ENCODE measurements at places on chromosomes 7 and 10.

DNA sequence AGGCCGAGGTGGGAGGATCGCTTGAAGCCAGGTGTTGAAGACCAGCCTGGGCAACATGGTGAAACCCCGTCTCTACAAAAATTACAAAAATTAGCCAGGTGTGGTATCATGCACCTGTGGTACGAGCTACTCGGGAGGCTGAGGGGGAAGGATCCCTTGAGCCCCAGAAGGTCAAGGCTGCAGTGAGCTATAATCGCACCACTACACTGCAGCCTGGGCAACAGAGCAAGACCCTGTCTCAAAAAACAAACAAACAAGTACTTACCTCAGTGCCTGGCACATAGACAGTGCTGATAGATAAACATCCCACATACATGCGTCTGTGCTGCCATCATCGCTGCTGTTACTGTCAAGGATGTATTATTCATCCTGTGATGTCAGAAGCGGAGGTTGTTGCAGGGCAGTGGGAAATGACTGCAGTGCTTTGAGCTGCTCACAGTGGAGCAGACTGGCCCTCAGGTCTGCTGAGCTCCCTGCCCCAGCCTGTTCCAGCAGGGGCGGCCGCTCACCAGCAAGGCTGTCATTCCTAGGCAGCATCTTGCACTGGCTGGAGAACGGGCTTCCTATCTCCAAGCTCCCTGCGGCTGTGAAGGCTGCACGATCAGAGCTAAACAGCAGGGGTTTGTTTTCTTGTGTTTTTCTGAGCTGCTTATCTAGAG, 18.6 kb downstream of the FOXK1 start:
- peak; percentile 100 for DNase-seq

- DNase-seq = peak; percentile 97
Observed at GRCh38 chr10:119246862-119247549, 39.6 kb downstream of the GRK5 start.

DNA sequence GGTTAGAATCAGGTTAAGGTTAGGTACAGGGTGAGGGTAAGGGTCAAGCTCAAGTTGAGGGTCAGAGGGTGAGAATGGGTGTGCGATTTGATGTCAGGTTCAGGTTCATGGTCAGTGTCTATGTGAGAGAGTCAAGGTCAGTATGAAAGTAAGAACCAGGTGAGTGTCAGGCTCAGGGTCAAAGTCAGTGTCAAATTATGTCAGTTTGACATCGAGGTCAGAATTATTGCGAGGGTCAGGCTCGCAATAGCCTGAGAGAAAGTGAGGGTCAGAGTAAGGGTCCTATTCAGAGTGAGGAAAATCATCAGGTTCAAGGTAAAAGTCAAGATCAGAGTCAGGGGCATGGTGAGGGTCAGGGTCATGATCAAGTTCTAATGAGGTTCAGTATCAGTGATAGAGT, 13.0 kb downstream of the MRPS24 start:
- no peak for DNase-seq

GRCh38 chr7:48251766-48252165, 80.5 kb downstream of the ABCA13 start:
- peak; percentile 59 for DNase-seq

DNA sequence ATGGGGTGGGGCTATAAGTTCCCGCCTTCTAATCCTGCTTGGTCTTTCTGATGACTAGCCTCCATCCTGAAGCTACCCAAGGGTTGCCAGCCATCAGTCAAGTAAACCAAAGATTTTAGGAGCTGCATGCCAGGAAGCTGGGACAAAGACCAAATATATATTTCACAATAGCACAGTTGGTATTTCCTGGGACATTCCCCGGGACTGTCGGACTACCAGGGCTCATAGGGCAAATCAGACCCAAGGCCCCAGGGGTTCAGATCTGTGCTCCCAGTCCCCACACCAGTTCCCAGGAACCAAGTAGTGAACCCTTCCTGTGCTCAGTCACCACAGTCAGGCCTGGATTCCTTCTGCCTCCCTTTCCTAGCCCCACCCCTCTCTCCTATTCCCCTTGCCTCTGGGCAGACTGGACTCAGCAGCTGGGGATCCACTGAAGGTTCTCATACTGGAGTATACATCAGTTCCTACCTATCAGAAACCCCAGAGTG, 5.7 kb upstream of the CXCL12 start:
- no peak for DNase-seq

GRCh38 chr10:101856626-101857025, 13.0 kb upstream of the KCNIP2 start:
- DNase-seq = peak; percentile 62

DNA sequence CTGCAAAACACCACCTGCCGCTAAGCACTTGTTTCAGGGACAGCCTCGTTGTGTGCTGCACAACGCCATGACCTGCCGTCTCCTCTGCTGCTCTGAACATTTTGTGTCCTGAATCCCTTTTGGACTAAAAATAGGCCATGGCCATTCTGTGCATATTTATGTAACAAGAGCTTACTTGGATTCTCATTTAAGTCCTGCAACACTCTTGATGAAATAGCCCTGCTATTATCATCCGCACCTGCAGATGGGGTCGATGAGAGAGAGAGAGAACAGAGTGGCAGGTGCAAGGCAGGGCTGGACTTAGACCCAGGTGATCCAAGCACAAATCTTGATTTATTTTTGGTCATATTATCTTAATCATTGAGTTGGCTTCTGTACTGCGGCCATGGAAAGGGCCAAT, 121.2 kb upstream of the PRKCQ start:
- DNase-seq = no peak

DNA sequence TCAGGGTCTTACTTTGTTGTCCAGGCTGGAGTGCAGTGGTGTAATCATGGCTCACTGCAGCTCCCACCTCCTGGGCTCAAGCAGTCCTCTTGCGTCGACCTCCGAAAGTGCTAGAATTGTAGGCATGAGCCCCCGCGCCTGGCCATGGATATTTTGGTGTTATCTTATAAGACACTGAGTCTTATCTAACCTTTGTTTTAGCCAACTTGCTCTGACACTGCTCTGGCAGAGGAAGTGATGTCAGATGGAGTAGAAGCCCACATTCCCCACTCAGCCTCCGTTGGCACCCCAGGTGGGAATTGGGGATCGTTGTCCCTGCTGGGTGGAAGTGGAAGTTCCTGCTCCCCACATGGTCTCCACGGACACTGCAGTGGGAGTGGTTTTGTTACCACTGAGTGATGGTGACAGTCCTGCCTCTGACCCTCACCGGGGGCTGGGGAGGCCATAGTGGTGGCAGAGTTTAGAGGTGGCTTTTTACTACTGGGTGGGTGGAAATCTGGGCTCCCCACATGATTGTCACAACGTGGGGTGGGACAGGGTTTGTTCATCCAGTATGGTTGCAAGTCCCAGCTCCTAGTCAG, 98.9 kb downstream of the ANKRD61 start:
- no peak for DNase-seq

GRCh38 chr10:8238986-8239385, 184.5 kb downstream of the GATA3 start:
- DNase-seq = no peak

DNA sequence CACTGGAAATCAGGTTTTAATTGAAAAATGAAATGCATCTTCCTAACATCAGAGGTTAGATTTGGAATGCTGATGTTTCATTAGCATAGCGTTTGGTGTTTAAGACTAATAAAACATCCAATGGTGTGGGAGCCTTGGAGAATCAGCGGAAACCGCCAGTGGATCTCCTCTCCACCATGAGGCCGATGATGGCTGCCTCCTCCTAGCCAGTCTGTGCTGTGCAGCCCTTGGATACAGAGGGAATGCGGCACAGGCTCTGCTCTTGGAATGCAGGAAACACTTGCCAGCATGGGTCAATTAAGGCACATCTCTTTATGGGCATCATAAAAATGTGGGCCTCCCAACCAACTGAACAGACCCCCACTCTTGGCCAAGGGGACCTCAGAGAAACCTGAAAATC, 259.9 kb downstream of the GLRX3 start:
- no peak for DNase-seq

- DNase-seq = no peak
Observed at GRCh38 chr7:151307536-151307935, 34.1 kb upstream of the NUB1 start.

GRCh38 chr10:109062371-109062770, 860.9 kb downstream of the XPNPEP1 start:
- DNase-seq = peak; percentile 18

GRCh38 chr7:107884066-107884818, 6.7 kb upstream of the DLD start:
- no peak for DNase-seq

DNA sequence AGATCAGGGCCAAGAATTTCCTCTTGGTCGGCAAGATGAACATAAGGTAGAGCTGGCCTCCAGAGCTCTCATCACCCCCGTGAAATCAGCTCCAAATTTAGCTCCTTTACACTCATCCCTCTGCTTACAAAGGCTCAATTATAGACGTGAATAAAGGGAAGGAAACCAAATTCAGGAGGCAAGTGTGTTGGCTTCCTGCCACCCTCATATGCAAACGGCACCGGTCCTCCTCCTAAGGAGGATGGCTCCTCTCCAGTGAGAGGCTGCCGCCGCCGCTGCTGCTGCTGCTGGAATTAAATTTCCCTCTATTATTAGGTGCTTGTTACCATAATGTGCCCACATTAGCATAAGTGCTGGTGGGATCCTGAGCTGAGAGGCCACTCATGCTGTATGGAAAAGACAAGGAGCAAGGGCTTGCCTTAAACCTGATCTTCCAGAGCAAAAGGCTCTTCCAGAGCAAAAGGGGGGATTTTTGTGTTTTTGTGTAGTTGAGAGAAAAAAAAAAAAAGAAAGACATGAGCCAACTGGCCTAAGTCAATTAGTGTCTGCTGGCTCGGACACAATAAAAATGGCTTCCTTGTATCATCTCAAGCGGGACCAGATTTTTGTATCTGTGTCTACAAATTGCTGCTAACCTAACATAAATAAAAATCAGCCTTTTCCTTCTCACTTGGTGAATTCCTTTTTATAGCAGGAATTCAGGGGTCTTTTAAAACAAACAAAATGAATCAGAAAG, 68.4 kb downstream of the CDHR3 start:
- DNase-seq = no peak

DNA sequence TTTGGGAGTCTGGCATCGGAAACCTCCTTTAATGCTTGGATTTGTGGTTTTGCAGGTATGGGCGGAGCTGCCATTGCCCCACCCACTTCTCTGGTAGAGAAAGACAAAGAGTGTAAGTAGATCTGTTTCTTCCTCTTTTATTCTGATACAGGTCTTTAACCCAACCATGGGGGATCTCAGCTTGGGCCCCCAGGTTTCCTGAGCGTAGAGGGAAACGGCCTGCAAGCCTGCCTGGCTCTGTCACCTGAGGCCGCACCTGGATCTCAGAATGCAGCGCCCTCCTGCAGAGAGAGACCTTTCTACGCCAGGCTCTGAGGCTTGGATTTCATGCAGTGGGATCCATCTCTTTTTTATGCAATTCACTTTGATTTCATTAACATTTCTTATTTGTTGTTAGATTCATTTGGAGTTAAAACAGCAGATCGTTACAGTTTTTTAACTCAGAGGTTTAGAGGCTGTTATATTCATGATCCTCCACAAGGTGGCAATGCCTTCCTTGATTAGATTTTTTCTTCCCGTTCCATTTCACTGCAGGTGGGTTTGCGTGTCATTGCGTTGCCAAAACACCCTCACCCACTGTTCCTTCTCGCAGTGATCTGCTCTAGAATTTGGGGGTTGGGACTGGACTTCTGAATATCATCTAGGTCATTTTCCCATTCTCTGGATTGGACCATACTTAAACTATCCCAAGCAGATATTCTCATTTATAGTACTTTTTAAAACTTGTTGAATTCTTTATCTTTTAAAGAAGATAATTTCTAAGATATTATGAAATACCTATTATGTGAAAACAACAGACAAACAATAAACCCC, 20.0 kb downstream of the RBM17 start:
- peak; percentile 61 for DNase-seq

DNA sequence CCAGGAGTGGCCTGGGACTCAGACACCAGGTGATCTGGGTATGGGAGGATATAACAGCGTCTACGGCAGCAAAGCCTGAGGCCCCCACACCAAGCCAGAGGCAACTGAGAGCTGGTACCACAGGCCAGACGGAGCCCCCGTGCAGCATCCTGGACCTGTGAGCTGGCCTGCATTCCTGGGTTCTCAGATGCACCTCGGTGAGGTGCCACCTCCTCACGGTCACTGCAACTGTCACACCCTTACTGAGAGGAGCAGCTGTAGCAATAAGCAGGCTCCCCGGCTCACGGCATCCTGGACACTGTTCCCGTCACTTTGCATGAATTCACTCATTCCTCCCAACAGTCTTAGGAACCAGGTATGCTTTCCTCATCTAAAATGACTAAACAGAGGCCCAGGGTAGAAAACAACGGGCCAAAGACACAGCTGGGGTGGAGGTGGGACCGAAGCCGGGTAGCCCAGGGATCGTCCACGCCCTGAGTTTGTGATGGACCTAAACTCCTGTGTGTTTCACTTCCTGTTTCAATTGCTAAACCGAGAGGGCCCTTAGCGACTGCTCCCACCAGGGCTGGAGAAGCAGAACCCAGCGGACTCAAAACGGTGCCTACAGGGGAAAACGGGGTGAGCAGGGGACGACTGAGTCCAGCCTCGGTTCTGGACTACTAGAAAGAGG, 98.7 kb downstream of the CTBP2 start:
- DNase-seq = no peak

DNA sequence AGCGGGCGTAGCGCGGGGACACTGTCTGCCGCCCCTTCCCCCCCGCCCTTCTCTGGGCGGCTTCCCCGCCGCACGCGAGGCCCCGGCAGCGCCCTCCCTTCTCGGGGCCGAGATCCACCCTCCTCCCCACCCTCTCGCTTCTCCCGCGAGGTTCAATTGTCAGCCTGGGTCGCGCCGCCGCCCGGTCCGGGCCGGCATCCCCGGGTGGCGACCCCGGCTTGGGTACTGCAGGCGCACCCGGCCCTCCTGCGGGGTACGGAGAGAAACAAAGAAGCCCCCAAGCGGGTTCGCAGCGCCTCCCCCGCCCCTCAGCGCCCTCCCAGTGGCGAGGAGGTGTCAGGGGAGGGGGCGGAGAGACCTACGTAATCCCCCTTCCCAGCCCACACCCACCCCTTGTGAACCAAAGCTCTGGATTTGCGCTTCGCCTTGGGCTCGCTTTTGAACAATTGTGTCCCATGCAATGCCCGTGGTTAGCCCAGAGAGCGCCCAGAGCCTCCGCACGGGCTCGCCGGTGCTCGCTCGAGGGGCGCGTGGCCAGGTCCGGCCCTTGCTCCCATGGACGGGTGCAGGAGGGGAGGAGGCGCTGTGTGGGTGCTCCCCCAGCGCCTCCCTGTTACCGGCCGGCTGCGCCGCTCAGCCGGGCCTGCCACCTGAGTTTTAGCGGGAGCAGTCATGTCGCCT, 634 bp downstream of the HECW1 start:
- peak; percentile 49 for DNase-seq

DNA sequence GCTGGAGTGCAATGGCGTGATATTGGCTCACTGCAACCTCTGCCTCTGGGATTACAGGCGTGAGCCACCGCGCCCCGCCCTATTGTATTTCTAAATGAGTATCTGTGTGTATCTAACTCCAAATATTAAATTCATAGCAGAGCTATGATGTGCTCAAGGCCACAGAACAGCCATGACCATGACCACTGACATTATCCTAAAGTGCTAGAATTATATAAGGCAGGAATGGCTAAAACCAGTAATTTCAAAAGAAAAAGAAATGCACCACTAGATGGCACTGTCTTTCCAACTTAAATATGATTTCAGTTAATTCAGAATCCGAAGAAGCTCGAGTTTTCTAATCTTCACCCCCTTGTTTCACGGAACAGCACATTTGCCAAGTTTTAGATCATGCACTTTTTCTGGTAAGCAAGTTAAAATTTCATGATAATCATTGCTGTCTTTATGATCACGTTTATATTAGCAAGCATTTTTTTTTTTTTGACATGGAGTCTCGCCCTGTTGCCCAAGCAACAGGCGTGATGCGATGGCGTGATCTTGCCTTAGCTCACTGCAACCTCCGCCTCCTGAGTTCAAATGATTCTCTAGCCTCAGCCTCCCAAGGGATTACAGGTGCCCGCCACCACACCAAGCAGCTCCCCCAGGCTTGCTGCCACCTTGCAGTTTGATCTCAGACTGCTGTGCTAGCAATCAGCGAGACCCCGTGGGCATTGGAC, 65.3 kb downstream of the OR13A1 start:
- peak; percentile 52 for DNase-seq
